AG20443 (cell line): ENCODE measurements at places on chromosomes 1 and 21.
A peak's percentile ranks its signal among the peaks of the same experiment; 100 is the strongest.

DNA sequence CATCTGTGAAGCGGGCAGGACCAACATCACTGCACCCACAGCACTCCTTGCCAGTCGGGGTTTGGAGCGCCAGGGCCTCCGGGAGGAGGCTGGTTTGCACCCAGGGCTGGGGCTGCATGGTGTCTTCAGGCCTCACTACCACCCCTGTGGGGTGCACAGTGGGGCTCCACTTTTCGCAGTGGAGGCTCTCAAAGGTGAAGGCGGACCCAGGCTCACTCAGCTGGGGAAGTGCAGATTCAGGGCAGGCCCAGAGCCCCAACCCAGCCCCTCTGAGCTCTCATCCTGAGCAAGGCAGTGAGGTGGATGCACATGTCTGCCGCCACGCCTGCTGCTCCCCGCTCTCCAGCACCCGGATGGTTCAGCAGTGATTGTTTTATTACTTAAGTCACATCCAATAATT, 125.8 kb downstream of the PTPRU start:
- no peak for DNase-seq

DNA sequence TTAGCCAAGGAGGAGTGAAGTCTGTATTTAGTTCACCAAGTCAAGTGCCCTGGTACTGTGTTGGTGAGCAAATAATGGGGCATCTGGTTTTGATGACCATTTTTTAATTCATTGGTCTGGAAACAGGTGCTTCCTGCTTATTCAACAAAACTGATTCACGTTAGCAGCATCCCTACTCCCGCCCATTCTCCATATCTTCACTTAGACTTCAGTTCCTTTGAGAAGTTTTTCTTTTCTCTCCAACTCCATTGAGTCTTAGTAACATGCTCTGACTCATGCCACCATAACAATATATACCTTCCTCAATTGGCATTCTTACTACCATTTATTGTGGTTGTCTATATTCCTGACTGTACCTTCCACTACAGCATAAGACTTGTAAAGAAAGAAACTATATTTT, 468.9 kb downstream of the DPYD start:
- DNase-seq: no peak

GRCh38 chr1:36715797-36716196, 233.1 kb upstream of the CSF3R start:
- no peak for DNase-seq

DNA sequence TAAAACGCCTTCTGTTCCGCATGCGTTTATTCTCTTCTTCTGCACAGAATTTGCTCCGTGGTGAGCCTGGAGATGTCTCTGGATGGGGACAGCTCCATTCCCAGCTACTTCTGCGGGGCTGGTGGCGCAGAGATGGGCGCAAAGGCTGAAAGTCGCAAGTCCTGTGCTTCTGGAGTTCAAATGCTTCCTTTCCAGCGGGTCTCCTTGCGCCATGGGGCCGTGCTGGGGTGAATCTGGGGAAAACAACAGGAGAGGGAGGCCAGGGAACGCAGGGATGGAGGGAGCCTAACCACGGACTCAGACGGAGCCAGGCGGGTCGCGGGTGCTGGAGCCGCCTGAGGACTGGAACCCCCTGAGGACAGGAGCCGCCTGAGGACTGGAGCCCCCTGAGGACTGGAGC, 2.9 kb upstream of the OR2T12 start:
- DNase-seq: peak; percentile 5

DNA sequence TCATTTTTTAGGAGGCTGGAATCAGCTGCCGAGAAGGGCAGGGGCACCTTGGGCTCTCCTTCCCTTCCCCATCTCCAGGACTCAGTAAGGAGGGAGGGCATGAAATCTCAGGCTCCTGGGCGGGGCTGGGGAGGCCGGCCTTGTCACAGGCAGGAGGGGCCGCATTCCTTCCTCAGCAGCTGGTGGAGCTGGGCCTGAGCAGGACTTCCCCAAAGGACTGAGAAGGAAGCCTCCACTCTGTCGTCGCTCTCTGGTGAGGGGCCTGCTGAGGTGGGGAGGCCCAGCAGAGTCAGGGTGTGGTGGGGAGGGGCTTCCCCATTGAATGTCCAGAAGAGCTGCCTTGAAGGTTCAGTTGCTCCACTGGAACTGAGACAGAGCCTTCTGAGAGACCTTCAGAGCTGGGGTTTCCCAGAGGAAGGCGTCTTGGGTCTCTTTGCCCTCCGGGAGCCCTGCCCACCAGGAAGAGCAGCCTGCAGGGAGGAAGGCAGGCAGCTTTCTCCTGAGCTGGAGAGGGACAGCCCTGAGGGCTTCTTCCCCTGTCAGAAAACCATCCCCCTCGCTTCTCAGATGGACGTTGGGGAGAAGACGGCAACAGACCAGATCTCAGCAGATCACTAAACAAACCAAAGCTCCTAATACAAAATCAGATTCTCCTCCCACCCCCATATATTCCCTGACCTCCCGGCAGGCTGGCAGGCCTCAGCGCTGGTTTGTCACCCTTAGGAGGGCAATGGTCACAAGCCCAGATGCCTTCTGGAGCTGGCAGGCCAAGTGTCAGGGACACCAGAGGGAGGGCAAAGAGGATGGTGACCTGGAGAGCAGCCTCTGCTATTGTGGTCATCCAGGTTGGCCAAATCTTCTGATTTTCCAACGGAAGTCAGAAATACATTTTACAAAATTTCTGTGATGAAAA, 10.7 kb downstream of the KCNA10 start:
- DNase-seq: peak; percentile 93

- DNase-seq: peak; percentile 19
Measured at GRCh38 chr1:186059311-186059710, 315.7 kb downstream of the TPR start.

GRCh38 chr1:196309386-196309785, 298.9 kb downstream of the KCNT2 start:
- peak; percentile 9 for DNase-seq

GRCh38 chr1:48500541-48501450, 28.8 kb upstream of the SPATA6 start:
- no peak for DNase-seq

GRCh38 chr1:3061981-3062615, 6.9 kb upstream of the PRDM16 start:
- DNase-seq: no peak

- no peak for DNase-seq
Measured at GRCh38 chr1:51203121-51203873, 32.8 kb upstream of the RNF11 start.

DNA sequence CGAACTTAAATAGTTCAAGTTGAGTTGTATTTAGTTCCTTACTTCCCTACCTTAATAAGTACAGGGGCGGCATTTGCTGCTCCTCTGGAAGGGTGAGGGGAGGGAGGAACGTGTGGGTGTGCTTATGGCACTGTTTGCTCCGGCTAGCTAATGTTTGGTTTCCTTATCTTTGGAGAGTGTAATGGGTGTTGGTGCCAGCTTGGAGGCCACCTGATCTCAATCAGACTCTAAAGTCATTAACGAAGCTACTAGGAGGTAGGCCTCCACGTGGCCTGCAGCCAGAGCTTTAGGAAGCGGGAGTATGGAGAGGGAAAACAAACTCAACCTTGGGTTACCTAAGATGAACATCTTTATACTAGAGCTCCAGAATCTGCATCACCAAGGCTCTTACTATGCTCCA, 43.0 kb upstream of the RAP1A start:
- DNase-seq: no peak

DNA sequence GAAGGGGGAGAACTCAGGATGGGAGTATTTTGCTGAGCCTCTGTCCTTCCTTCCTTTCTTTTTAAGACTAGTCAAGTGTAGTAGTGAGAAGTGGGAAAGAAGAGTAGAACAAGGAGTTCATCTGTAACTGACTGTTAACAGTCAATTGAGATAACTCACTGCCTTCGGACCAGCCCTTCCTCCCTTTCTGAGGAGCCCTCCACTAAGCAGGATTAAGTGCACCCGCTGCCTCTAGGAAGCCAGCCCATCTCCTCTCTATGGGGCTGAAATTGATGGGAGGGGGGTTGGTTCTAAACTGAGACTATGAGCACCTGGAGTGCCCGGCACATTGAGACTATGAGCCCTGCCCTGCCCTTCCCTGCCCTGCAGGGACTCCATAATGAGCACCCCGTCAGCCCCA, 72.7 kb upstream of the TINAGL1 start:
- DNase-seq: no peak

- DNase-seq: no peak
Measured at GRCh38 chr1:174689524-174689923, 241.8 kb downstream of the GPR52 start.

DNA sequence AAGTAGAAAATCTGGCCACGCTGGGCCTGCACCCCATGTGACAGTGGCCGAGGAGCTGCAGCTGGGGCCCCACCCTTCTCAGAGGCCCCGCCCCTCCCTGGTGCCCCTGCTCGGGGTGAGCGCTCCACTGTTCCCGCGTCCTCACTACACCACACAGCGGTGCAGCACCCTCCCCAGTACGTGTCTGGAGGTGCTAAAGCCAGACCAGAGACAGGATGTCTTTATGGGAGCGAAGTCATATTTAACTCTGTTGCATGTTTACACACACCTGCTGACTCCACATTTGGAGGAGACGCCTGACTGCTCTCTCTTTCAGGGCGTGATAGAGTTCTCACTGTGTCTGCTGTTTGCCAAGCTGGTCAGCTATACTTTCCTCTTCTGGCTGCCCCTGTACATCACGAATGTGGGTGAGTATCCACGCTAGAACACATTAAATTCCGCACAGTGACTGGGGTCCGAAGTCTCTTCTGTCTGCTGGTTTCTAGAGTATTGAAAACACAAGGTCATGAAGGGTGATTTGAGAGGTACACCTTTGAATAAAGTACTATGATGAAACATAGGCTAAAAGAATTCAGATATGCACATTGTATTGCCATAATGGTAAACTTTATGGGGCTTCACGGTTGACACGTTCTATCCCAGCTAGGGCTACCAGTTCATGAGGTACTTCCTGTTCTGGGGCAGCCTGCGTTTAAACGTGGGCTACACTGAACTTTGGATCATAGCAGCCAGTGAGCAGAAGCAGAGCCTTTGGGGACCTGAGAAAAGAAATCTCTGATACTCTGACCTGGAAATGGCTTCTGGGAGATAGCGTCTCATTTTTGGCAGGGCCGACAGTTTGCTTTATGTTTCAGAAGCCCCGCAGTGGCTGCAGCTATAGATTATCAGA, 48.4 kb downstream of the SLC37A1 start:
- DNase-seq: no peak

GRCh38 chr1:64878090-64878489, 88.3 kb downstream of the JAK1 start:
- DNase-seq: no peak
